Small intestine (tissue), 16 donors: ENCODE measurements at places on chromosomes 5 and 9. TPM values are rescaled to one million over a fixed set of nuclear protein-coding genes. Genes with fewer than 3 reads are reported as not detected.

The LCN1 gene
- not detected for polyA plus RNA-seq

The IDNK gene
- 41.3 TPM for polyA plus RNA-seq

The HAVCR2 gene
- polyA plus RNA-seq: 1.8 TPM

The TIMD4 gene
- polyA plus RNA-seq: not detected

The C9 gene
- not detected for polyA plus RNA-seq

DNA sequence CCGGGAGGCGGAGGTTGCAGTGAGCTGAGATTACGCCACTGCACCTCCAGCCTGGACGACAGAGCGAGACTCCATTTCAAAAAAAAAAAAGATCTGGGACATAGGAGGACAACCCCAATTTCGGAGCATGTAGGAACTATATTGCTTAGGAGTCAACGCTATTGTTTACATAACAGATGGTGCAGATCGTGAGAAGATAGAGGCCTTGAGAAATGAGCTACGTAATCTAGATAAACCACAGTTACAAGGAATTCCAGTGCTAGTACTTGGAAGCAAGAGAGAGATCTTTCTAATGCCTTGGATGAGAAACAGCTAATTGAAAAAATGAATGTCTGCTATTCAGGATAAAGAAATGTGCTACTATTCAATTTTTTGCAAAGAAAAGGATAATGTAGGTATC lies 20.3 kb downstream of the TBC1D2 start:
- no peak for DNase-seq

- DNase-seq: no peak
Observed at GRCh38 chr5:24555229-24555628, 89.5 kb downstream of the CDH10 start.

GRCh38 chr9:38026021-38026809 lies 42.8 kb downstream of the SHB start:
- no peak for DNase-seq

DNA sequence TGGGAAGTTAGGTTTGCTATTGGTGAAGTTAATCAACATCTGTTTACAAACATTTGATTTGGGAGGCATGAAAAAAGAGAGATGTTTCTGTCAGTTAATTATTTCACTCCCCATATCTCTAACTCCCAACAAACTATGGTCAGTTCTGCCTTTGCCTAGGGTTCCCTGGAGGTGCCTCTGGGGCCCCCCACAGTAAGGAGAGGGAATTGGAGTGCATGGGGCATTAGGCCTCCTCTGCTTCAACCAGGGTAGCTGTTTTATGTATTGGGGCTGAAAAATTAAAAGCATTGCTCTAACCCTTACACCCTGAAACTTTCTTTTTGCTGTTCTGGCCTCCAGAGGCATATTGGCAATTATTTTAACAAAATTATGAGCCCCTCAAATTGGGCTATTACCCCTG lies 32.3 kb downstream of the RUSC2 start:
- DNase-seq: no peak

DNA sequence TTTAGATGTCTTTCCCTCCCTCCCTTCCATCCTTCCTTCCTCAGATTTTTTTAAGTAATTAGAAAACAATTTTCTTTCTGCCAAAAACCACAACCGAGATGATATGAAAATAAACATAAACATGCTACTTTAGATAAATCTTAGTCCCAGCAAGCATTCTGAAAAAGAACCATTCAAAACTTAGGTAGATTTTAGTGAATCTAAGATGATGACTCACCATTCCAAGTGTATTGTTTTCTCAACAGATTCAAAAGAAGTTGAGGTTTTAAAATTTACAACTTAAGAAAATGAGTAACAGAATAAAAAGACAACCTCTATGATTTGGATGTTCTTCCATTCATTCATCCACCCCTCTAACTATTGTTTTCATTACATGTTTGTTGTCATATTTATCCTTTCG lies 465.1 kb downstream of the PDE4D start:
- no peak for DNase-seq

DNA sequence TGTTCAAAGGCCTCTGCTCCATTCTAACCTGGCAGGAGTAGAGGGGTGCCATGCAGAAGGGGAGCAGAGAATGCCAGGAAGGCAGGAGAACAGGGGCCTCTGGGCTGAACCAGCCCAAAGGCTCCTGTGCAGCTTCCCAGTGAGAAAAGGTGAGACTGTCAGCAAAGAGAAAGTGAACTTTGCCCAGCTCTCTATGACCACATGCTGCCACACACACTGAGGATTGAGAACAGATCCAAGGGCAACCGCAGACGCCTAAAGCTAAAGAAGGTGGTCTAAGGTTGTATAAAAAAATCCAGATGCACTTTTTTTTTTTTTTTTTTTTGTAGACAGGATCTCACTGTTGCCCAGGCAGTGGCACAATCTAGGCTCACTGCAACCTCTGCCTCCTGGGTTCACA lies 51.4 kb downstream of the ALDH7A1 start:
- peak; percentile 80 for DNase-seq

GRCh38 chr9:88738709-88739108 lies 203.7 kb downstream of the NXNL2 start:
- no peak for DNase-seq

- DNase-seq: no peak
Observed at GRCh38 chr9:2802494-2802921, 41.4 kb downstream of the PUM3 start.

DNA sequence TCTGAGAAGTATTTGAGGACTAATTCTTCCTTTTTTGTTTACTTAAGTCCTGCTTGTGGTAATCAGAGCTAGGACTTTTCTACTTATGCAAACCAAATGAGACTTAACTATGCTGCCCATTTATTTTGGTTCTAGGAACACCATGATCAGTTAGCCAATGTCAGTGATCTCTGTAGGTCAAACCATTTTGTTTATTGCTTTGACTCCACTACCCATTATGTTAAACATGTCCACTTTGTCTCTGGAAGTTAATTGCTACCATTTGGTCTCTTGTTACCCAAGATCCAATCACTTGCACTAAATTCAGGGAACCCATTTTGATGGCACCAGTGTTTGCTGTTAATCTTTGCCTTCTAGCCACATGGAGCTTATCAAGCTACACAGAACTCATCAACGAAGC lies 161.9 kb downstream of the CCDC171 start:
- DNase-seq: no peak

- no peak for DNase-seq
Observed at GRCh38 chr5:108654051-108654450, 93.6 kb upstream of the FER start.

DNA sequence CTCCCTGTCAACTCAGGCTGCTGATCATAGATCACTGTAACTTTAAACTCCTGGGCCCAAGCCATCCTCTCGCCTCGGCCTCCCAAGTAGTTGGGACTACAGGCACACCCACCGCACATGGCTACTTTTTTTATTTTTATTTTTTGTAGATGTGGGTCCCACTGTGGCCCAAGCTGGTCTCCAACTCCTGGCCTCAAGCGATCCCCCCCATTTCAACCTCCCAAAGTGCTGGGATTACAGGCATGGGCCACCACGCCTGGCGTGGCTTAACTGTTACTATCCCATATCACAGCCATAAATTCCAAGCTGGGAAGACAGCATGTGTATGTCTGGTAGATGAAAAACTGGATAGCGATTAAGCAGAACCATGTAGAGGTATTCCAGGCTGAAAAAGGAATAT lies 1.0 kb downstream of the HDAC3 start:
- no peak for DNase-seq

DNA sequence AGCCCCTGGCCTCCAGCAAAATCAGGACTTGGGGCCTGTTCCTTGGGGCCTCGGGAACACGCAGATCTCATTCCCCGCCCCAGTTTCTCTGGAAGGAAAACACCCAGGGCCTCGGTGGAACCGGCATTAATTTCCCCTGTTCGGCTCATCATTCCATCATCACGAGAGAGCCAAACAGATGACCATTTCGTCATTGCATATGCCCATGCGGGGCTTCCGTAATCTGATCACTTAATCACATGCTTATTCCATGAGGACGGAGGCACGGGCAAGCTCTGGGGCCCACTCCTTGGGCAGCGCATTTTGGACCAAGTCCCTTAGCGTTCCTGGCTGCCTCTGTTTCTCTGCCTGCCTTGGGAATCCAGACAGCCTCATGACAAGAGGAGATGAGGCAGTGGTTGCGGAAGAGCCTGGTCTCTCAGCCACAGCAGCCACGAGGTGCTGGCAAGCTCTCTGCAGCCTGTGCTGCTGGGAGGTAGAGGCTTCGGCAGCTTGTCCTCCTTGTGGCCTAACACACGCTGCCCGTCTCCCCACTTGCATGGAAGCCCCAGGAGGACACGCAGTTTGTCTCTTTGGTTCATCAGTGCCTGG lies 65.0 kb upstream of the IER5L start:
- no peak for DNase-seq

DNA sequence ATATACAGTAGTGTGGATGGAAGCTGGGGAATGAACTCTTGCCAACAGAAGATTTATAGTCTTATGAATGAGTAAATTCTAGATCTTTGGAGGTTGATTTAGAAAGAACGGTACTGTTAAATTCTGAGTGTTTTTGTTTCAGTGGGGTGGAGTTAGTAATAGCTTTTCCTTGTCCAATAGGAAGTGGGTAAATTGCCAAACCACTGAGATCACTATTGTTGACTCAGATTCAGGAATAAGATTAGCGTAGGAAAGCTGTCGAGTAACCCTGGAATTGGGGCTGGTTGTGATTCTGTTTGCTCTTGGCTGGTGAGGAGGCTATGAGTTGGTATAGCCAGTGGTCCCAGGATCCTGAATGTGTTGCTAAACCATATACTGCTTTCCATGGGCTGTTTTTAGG lies 155.6 kb downstream of the ARHGAP26 start:
- no peak for DNase-seq

DNA sequence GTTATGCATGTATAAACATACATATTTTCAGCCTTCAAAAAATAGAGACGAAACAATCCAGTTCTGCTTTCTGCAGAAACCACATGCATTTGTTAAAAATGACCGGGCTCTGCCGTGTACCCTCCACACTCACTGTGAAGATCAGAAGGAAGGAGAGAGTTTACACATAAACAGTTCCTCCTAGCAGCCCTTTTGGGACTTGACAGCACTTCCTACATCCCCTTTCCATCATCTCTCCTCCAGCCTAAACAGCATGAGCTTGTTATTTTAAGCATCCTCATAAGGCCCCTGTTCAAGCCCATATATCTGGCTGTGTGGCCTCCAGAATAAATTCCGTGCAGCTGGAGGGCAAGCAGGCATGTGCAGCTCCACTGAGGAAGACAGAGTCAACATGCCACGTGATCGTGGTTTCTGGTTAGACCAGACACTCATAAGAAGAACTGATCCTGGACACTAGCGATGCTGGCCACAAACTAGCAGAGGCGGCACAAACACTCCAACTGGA lies 42.2 kb downstream of the NIPAL4 start:
- DNase-seq: peak; percentile 9

DNA sequence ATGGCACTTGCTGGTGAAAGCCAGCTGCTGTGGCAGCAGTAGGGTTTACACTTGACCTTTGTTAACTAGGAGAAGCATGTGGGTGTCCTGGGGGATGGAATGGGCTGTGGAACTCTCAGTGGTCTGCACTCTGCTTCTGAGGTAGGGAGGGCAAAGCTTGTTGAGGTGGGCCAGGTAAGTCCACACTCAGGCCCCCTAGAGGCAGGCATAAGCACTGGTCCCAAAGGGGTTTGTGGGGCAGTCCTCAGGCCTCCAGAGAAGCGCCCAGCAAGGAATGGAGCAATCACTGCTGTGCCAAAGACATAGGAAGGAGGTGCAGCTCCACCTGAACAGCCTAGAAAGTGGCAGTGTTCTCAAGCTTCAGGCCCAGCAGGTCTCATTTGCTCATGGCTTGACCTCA lies 34.7 kb downstream of the INSL4 start:
- DNase-seq: no peak

DNA sequence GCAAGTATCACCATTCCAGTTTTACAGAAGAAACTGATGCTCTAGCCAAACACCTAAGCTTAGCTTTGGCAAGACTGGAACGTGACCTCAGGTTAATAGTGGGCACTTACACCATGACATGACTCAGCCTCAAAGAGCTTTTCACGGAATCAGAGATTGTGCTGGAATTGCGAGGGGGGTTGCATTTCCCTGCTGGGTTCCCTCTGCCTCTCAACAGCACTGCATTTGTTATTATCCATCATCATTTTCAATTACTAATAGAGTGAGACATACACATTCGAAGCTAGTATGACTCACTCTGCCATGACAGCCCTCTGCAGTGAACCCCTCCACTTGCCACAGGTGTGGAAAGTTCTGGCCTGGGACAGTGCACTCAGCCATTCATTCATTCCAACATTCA lies 8.0 kb downstream of the SPOCK1 start:
- DNase-seq: no peak

DNA sequence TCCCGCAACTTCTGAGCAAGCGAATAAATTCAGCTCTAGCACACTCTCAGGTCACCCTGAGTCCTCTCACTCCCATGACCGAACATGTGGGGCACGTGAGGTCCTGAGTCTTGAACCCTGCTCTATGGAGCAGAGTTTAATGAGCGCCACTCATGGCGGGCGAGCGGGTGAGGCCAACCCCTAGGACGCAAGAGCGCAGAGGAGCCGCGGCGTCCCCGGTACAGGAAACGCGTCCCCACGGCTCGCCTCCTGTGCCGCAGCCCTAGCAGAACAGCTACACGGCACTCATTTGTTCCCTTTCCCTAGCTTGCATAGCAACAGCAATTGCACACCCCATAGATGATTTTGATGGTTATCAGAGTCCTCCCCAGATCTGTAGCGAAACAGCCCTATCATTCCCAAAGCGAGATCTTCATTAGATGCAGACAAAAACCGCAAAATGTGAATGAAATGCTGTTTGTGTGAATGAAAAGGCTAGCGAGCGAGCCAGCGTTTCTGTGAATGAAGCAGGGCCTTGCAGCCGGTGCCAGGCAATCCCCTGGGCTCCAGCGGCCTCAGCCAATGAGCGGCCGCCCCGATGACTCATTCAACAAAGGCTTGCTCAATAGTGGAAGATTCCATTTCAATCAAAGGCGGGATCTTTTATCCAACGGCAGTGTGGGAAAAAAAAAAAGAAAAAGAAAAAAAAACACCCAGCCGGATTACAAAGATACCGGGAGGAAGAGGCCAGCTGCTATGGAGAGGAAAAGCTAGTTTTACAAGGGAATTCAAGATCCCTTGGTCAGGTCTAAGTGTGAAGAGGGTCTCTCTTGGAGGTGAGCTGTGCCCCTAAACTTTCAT lies 1.5 kb upstream of the SHC3 start:
- peak; percentile 91 for DNase-seq

DNA sequence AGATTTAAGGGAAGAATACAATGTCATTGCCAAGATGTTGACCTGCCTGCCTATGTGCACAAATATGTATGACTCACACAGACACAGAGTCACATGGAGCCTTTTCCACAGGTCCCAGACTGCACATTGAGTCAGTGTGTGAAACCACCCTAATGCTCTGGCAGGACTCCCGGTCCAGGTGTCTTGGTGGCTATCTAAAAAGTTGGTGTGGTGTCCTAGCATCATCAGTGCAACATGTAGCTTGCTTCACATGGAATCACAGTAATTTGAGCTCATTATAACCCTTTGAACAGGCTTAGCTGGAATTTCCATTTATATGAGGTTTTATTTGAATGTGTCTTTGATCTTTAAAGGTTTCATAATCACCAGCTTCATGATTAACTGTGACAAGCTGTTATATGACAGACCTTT lies 10.7 kb downstream of the IFNA5 start:
- peak; percentile 80 for DNase-seq

DNA sequence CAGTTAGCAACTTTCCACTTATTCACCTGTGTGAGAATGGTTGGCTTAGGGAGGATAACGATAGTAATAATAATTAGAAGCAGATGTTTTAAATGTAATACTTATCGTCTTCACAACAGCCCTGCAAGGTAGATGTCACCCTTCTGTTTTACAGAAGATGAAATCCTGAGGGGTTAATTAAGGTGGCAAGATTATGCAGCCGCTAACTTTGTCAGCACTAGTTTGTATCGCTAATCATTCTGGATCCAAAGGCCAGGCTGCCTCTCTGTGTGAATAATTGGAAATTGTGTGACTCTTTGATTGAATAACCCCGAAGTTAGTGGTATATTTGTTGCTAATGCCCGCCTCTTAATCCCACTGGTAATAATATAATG lies 635 bp downstream of the IFT74 start:
- peak; percentile 6 for DNase-seq
